ENCODE measurements at places on chromosomes 1 and 21. TPM values are rescaled to one million over a fixed set of nuclear protein-coding genes. Genes with fewer than 3 reads are reported as not detected.

Gene TAS1R1
- not detected for total RNA-seq

Gene NEK2
- total RNA-seq: 47.5 TPM

Gene S100B
- total RNA-seq: not detected

Gene GNG4
- total RNA-seq: 0.18 TPM

Gene OR2T2
- not detected for total RNA-seq

Gene LEFTY1
- not detected for total RNA-seq

All from activated CD4-positive, alpha-beta memory T cell treated with anti-CD3 and anti-CD28 coated beads, Interleukin-2, amount 10 ng/mL, durations not matched to agents 7 days and 5 days (primary cell).